ENCODE measurements at places on chromosomes 13 and 19.
A peak's percentile ranks its signal among the peaks of the same experiment; 100 is the strongest.

GRCh38 chr13:42420304-42420703 is 148.4 kb downstream of the AKAP11 start:
- DNase-seq, result no peak
- no peak overlapping the region for H3K27ac ChIP-seq
- no peak overlapping the region for H3K4me3 ChIP-seq
- peaks cover 15% of the 10 kb centered on the region for H3K27me3 ChIP-seq

GRCh38 chr13:99034333-99035085 is 56.6 kb upstream of the DOCK9 start:
- H3K4me3 ChIP-seq, result no peak overlapping the region
- no peak for DNase-seq
- H3K27me3 ChIP-seq, result peaks cover 2% of the 10 kb centered on the region

- H3K27me3 ChIP-seq, result peaks cover 4% of the 10 kb centered on the region
- peak overlapping the region; percentile 83 for H3K27ac ChIP-seq
- peak; percentile 26 for DNase-seq
- peaks cover 32% of the 10 kb centered on the region for H3K4me1 ChIP-seq
Measured at GRCh38 chr13:110340812-110341444, 33.8 kb downstream of the COL4A2 start.

- no peaks in the 10 kb centered on the region for H3K36me3 ChIP-seq
- H3K27me3 ChIP-seq, result peaks cover 5% of the 10 kb centered on the region
- DNase-seq, result no peak
- H3K4me1 ChIP-seq, result peaks cover 34% of the 10 kb centered on the region
- H3K4me3 ChIP-seq, result peak overlapping the region; percentile 53
Measured at GRCh38 chr13:44433863-44434765, 60.5 kb downstream of the SERP2 start.
